ENCODE measurements at places on chromosomes 2 and 18.

DNA sequence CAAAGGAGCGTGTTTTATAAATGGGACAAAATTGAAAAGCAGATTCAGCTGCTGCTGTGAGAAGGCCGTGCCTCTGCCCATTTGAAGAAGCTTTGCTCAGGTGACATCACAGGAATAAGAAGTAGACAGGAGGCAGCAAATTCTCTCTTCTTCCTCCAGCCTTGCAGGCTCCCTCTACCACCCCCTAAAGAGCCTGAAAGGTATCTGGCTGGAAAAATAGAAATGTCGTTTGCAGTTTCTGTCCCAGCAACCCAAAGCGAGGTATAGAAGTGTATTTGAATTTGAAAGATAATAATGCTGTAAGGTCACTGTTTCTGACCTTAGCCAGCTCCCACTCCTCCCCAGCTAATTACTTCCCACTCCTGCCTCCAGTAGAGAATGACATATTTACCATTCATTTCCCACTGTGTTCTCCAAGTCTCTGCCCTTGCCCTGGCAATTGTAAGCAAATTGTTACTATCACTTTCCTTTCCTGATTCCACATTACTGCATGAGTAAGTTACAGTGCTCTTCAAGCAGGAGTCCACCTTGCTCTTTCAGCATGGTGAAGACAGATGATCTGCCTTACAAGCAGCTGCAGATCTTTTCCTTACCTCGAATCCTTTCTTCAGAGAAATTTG lies 56.8 kb upstream of the RASGRP3 start:
- no peak for DNase-seq

DNA sequence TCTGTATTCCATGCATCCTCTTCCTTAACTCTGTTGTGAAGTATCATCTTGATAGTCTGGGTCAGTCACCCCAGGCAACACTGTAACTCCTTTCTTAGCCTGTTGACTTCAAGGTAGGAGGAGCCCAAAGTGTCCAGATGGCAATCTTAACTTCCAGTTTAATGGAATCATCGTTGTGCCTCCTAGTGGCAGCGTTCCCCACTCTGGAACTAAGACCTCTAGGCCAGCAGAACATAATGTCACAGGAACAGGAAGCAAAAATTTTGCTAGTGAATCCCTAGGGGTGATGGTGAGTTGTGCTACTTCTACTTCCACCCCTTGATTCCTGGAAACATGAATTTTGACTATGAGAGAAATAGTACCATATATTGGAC lies 11.7 kb downstream of the SGPP2 start:
- no peak for DNase-seq

- peak; percentile 53 for DNase-seq
Measured at GRCh38 chr2:173402405-173402974, 47.8 kb downstream of the CDCA7 start.

- no peak for DNase-seq
Measured at GRCh38 chr18:58606236-58606635, 22.7 kb downstream of the ALPK2 start.

GRCh38 chr2:182080493-182080892 lies 94.8 kb downstream of the PPP1R1C start:
- DNase-seq: no peak

- DNase-seq: no peak
Measured at GRCh38 chr2:121288454-121289231, 3.6 kb upstream of the TFCP2L1 start.

DNA sequence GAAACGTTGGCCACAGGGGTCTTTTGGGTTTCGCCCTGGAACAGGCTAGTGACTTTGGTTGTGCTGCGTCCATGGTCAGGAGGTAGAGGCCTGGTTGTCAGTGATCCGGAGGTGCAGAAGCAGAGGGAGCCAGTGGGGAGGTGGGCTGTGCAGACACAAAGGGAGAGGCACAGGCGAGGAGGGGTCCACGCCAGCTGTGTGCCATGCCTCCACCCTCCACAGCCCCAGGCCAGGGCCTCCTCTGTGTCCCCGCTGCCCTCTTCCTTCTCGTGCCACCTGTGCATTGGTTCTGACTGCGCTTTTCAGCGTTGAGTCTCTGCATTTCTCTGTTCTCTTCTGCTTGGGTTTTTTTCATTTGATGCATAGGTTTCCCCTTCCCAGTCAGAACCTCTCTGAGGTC lies 121.0 kb downstream of the GBX2 start:
- DNase-seq: no peak

DNA sequence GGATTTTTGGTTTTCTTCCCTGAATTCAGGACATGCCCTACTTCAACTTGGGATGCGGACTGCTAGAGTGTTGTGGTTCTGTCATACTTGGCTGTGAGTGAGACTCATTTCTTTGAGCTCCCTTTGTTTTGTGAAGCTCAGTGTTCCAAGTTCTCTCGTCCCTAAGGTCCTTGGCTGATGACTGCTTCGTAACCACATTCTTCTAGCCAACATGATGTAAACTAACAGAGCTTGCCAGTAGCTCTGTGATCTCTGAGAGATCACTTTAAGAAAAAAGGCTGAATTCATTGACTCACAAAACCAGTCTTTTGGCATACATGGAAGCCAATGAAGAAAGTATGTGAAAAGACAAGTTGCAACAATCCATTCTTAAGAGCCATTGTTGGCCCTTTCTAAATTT lies 96.9 kb upstream of the MSTN start:
- DNase-seq: no peak

DNA sequence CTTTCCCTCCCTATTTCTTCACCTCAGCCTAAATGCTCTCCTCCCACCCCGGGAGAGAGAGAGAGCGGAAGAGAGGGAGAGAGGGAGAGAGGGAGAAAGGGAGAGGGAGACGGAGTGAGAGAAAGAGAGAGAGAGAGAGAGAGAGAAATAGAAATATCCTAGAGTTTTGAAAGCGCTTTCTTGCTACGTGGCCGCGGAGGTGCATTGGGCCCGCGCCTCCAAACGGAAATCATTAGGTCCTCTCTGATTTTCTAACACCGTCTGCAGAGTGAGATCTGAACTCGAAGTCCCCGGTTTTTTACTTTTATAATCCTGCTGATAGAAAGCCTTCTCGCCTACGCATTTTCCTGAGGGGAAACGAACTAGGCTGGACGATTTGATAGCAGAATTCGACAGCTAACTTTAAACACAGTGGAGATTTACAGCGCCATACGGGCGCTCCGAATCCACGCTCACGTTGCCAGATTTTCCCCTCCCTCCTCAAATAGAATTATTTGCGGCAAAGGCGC lies 903 bp upstream of the EVX2 start:
- no peak for DNase-seq

DNA sequence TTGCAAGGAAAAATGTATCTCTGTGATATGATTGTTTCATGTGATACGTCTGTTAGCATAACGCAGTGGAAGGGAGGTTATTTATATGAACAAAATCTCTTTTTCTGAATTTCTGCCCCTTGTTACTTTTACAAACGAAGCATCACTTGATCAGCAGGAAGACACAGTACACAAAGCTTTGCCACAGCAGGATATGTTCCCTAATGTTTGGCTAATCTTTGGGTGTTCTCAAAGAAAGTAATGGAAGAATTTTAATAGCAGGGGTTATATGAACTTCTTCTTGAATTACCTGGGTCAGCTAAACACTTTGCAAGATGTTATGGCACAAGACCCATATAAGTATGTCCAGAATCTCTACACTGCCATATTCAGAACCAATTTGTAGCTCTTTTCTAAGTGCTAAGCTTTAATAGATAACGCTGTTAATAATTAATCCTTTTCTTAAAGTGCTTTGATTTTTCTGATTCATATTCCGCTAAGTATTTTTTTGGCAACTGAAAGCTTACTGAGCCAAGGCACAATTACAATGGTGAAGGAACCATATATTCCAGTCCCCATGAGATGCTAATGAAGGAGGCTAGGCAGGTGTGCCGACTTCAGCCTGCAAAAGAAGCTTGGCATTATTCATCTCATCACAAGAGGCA lies 33.2 kb upstream of the TRIB2 start:
- no peak for DNase-seq

GRCh38 chr18:6621437-6621836 lies 108.1 kb upstream of the ARHGAP28 start:
- no peak for DNase-seq

- no peak for DNase-seq
Measured at GRCh38 chr18:48392268-48392667, 16.9 kb downstream of the ZBTB7C start.

- DNase-seq: no peak
Measured at GRCh38 chr2:200000444-200001163, 45.2 kb downstream of the MAIP1 start.

GRCh38 chr18:73119574-73119973 lies 251.8 kb upstream of the NETO1 start:
- DNase-seq: no peak

DNA sequence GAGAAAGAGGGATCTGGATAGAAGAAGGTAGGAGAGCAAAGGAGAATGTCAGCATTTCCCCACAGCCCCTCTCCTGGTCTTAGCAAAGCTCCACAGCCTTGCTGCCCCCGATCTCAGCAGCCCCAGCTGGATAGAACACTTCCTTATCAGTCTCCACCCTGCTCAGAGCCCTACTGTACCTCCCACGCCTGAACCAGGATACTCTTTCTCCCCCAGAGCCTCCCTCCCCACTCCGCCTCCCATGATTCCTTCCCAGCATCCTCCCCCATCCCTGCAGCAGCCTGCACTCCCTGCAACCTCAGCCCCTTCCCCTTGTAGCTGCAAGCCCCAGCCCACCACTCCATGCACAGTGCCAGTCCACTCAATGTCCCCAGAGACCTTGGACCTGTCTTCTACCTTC lies 25.8 kb downstream of the PLB1 start:
- no peak for DNase-seq

DNA sequence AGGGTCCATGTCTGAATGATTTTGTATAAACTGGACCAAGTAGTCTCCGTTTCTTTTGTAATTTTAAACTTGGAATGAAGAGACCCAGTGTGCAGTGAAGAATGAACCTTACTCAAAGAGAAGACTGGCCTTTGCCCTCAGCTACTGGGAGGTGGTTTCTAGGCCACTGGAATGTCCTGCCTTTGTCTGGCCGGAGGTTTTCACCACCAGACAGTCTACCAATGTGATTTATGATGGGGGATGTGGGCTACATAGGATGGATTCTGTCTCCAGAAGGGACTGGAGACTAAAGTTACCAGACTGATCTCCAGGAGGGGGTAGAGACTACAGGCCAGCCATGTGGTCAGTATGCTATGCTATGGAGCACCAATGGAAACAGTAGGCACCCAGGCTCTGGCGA lies 42.8 kb upstream of the RAB31 start:
- no peak for DNase-seq

DNA sequence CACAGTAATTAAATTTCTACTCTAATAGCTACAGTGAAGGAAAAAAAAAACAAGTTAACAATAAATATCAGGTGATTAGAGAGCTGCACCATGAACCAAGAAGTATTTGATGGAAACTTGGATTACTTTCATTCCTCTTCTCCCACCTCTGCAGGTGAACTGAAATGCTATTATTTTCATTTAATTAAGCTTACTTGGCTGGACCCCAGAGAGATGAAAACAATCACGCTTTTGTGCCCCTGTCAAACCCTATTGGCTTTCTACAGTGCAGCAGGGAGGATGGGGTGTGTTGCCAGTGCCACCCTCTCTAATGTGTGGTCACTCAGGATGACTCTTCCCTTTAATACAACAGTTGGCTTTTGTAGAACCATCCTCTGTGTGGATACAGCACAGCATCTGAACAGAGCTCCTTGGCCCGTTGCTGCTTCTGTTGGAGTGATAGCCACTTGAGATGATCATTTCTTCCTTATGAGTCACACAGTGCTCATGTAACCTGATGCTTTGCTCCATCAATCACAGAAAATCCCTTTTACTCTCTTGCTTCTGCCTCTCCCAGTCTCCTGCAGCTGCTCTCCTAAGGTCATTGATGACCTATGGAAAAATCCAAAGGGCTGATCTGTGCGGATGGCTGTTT lies 5.5 kb upstream of the ARL4C start:
- DNase-seq: no peak

GRCh38 chr2:162058973-162059668 lies 14.9 kb downstream of the DPP4 start:
- DNase-seq: no peak

- no peak for DNase-seq
Measured at GRCh38 chr18:11986061-11986460, 4.8 kb downstream of the IMPA2 start.

GRCh38 chr2:191412353-191412752 lies 167.1 kb downstream of the MYO1B start:
- no peak for DNase-seq

DNA sequence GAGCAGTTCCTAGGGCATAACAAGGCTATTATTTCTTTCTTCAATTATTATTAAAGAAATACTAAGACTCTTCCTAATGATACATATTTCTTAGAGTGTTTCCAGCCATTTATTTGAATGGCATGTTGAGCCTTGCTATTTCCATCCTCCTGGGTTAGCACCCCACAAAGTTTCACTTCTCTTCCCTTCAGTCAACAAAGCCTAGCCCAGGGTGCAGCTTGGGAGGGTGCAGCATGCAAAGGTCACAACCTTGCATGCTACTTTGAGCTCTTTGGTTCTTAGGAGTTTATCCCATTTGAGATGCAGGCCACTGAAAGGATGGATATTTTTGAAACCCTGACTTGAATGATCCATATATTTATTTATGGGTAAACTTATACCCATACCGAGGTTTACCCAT lies 454.4 kb upstream of the MEIS1 start:
- DNase-seq: no peak
